ENCODE measurements at places on chromosomes 1 and 21. TPM values are rescaled to one million over a fixed set of nuclear protein-coding genes. Genes with fewer than 3 reads are reported as not detected.

The HOOK1 gene
- 12.1 TPM for total RNA-seq

The NTPCR gene
- total RNA-seq = 59.4 TPM

The SELE gene
- not detected for total RNA-seq

The POLR3C gene
- 29.5 TPM for total RNA-seq

The CR1L gene
- total RNA-seq = not detected

The IQGAP3 gene
- 31.5 TPM for total RNA-seq

The CLDN17 gene
- total RNA-seq = not detected

The LDLRAD1 gene
- not detected for total RNA-seq

The OR2T29 gene
- total RNA-seq = not detected

The LAPTM5 gene
- total RNA-seq = not detected

The ARMH1 gene
- 3.6 TPM for total RNA-seq

The TNFRSF25 gene
- total RNA-seq = 15.6 TPM

The S100PBP gene
- total RNA-seq = 107 TPM

The PRR9 gene
- not detected for total RNA-seq

The LAMC2 gene
- 0.46 TPM for total RNA-seq

The PPFIA4 gene
- total RNA-seq = 21.5 TPM

The SYNC gene
- not detected for total RNA-seq

The CYB5RL gene
- total RNA-seq = 9.0 TPM

The AKNAD1 gene
- not detected for total RNA-seq

The LRRIQ3 gene
- 3.3 TPM for total RNA-seq

The SIPA1L2 gene
- total RNA-seq = 19.5 TPM

The KRTAP20-2 gene
- not detected for total RNA-seq

The ATP6V1G3 gene
- total RNA-seq = not detected

The PRAMEF4 gene
- total RNA-seq = not detected

The PLPPR5 gene
- 0.56 TPM for total RNA-seq

The CNR2 gene
- not detected for total RNA-seq

The AZIN2 gene
- 5.8 TPM for total RNA-seq

The IGSF9 gene
- total RNA-seq = 3.3 TPM

The OR14A16 gene
- total RNA-seq = not detected

The AMPD1 gene
- not detected for total RNA-seq

The RHD gene
- not detected for total RNA-seq

The SHC1 gene
- 86.5 TPM for total RNA-seq

The KRTAP19-4 gene
- not detected for total RNA-seq

The PSMB4 gene
- total RNA-seq = 267 TPM

The MNDA gene
- total RNA-seq = not detected

The LYPD8 gene
- total RNA-seq = not detected

The GUCA2B gene
- not detected for total RNA-seq

The TM2D1 gene
- total RNA-seq = 40.2 TPM

The CHIA gene
- not detected for total RNA-seq

The RPE65 gene
- not detected for total RNA-seq

The C1orf94 gene
- total RNA-seq = 0.19 TPM

The BACE2 gene
- total RNA-seq = 0.15 TPM

The URB1 gene
- total RNA-seq = 12.2 TPM

The VTCN1 gene
- 0.11 TPM for total RNA-seq

The RPS6KA1 gene
- 43.9 TPM for total RNA-seq

The DIRAS3 gene
- 1.3 TPM for total RNA-seq

The KRTAP11-1 gene
- not detected for total RNA-seq

The SH2D1B gene
- total RNA-seq = not detected

The OR2AJ1 gene
- total RNA-seq = not detected

The FCGR3B gene
- not detected for total RNA-seq

The DHRS3 gene
- 4.3 TPM for total RNA-seq

The ADORA1 gene
- total RNA-seq = 3.2 TPM

The SPRR3 gene
- total RNA-seq = not detected
